Activated gamma-delta T cell treated with anti-CD3 and anti-CD28 coated beads, Interleukin-2, amount 50 U/mL, for 16 hours (primary cell): ENCODE measurements at places on chromosomes 11 and 22.

- DNase-seq: no peak
These were observed 43.8 kb upstream of the API5 start for GRCh38 chr11:43267856-43268580.

DNA sequence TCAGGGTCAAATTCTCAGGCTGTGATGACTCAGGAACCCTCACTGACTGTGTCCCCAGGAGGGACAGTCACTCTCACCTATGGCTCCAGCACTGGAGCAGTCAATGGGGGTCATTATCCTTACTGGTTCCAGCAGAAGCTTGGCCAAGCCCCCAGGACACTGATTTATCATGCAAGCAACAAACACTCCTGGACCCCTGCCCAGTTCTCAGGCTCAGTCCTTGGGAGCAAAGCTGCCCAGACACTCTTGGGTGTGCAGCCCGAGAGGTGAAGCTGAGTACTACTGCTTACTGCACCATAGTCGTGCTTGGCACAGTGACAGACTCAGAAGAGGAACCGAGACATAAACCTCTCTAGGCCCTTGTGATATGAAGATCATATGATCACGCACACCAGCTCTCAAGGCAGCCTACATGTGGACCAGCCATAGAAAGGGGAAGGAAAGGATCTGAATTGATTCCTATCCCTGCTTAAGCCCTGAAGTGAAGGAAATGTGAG lies 58.2 kb downstream of the ZNF280B start:
- no peak for DNase-seq

GRCh38 chr22:42644422-42645340 lies 4.3 kb upstream of the ATP5MGL start:
- no peak for DNase-seq

DNA sequence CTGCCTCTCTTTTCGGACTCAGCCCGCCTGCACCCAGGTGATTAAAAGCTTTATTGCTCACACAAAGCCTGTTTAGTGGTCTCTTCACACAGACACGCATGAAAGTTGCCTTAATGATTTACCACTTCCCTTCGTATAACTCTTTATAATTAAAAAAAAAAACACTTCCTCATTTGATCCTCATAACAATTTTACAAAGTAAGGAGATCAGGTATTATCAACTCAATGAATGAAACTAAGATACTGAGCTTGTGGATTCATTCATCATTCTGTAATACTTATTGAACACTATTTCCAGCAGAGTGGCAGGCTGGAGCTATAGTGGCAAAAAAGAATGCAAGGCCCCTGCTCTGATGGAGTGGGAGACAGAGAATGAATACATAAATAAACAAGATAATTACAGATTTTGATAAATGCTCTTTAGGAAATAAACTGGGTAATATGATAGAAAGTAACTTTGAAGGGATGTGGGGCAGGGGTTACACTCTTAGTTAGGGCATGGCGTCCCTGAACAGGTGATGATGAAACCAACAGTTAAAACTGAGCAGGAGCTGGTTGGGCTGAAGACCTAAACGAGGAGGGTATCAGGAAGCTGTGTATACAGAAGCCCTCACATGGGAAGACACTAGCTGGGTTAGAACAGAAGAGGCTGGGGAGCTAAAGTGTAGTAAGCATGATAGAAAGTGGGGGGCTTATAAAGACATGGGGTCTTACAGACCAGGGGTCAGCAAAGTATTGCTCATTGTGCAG lies 5.4 kb upstream of the CRTAM start:
- no peak for DNase-seq

- no peak for DNase-seq
These were observed 690 bp downstream of the CSNK1E start for GRCh38 chr22:38316364-38317121.

- peak; percentile 36 for DNase-seq
These were observed 80.8 kb downstream of the ZC3H12C start for GRCh38 chr11:110173811-110174644.

- no peak for DNase-seq
These were observed 752.3 kb downstream of the NTM start for GRCh38 chr11:132122735-132123134.

DNA sequence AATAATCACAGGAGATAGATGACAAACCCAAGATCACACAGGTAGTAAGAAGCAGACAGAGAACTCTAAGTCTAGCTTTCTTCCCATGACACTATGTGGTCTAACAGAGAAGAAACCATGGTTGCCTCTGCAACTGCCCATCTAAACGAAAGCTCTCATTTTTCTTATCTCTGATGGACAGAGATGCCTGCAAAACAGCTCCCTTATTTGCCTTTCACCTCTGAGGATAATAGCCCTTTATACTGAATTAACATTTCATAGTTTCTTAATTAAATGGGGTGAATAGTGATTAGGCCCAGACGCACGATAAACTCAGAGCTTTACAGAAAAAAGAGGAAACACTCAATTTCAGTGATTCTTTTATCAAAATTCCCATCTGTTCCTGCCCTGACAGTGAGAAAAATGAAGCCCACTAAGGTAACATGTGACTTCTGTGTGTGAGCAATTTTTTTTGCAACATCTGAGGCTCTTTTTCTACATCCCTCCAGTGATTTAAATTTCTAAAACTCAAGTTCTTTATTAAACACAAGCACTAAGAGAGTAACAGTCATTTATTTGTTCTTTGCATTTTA lies 24.6 kb downstream of the OR2AG2 start:
- DNase-seq: no peak

DNA sequence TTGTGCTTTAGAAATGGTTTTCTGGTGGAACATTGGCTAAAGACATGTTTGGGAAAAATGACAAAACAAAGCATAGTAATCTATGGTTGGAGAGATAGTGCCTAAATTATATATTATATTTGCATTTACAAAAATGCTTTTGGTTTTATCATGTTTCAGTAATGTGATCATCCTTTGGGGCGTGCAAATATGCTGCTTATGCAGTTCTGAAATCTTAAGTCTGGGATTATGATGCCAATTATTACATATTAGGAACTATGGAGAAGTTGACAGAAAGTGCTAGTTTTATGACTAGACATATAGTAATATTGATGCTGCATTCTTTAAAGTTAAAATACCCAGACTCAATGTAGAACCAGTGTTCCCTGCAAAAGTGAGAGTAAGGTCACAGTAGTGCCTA lies 655.0 kb downstream of the METTL15 start:
- no peak for DNase-seq

DNA sequence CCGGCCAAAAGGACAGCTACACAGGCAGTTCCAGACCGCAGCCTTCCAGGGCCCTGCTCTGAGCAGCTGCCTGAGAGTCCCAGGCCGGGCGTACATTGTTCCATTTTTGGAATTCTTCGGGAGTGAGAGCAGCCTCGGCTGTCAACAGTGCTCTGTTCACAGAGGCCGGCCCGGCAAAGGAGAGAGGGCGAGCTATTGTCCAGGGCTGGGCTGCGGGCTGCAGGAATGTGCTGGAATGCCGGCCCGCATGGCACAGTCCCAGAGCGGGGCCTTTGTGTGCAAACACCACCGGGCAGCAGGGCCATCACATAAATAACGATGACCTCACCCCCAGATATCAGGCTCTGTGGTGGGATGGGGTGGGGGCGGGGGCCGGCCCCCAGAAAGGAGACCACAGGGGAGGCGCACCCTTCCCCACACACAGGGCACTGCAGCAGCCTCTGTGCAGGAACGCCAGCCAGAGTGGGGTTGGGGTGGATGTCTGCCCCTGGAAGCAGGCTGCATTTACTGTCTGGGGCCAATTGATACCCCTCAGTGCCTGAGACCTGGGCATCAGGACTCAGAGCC lies 15.8 kb downstream of the LINC01488 start:
- DNase-seq: no peak

GRCh38 chr11:118690553-118691304 lies 11.3 kb upstream of the TREH start:
- no peak for DNase-seq

- no peak for DNase-seq
These were observed 195.2 kb upstream of the RAG2 start for GRCh38 chr11:36792996-36793914.

DNA sequence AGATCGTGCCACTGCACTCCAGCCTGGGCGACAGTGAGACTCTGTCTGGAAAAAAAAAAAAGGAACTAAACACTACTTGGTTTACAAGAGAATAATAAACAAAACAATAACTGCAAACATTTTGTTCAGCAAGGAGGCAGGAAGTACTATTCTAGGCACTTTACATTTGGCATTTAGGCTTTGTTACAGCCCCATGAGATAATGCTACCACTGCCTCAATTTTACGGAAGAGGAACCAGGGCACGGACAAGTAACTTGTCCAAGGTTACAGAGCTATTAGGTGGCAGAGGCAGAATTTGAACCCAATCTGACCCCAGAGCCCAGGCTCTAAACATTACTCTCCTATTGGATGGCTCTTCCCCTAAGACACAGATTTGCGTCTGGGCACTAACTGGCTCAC lies 108.7 kb upstream of the AKIP1 start:
- DNase-seq: no peak

- no peak for DNase-seq
These were observed 677.7 kb downstream of the BRD1 start for GRCh38 chr22:49149721-49150608.

DNA sequence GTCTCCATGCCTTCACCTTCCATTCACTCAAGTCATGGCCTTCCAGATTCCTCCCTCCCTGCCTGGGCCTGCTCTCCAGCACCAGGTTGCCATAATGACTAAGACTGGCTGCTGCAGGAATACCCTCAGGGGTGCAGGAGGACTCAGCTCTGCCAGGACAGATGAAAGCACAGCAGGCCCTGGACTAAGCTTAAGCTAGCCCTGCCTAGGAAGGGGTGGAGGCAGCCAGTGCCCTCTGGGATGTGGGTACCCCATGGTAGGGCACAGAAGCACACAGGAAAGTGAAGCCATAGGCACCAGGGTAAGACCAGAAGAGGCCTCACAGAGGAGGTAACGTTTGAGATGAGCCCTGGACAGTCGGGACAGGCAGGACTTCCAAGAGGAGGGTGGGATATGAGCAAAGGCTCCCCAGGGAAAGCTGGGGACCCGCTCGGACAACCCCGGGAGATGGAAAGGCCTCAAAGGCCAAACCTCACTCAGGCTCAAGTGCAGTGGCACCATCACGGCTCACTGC lies 3.0 kb upstream of the RIN1 start:
- DNase-seq: no peak

DNA sequence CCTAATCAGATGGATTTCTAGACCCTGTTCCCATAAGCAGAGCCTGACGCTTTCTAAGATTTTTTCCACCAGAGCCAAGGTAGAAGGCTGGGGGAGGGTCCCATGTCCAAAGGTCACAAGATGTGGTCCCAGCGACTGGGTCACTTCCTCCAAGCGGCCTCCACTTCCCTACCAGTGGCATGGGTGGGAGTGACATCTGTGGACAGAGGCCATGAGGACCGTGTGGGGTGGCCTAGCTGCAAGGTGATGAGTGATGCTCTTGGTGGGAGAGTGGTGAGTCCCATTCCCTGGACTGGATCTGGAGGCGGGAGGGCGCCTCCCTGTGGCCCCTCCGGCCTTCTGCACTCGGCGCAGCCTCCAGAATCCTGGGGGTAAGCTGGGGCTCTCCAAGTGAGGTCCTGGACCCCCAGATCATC lies 32.4 kb upstream of the PRR5 start:
- no peak for DNase-seq

- no peak for DNase-seq
These were observed 12.2 kb downstream of the OR8D1 start for GRCh38 chr11:124301548-124301947.

DNA sequence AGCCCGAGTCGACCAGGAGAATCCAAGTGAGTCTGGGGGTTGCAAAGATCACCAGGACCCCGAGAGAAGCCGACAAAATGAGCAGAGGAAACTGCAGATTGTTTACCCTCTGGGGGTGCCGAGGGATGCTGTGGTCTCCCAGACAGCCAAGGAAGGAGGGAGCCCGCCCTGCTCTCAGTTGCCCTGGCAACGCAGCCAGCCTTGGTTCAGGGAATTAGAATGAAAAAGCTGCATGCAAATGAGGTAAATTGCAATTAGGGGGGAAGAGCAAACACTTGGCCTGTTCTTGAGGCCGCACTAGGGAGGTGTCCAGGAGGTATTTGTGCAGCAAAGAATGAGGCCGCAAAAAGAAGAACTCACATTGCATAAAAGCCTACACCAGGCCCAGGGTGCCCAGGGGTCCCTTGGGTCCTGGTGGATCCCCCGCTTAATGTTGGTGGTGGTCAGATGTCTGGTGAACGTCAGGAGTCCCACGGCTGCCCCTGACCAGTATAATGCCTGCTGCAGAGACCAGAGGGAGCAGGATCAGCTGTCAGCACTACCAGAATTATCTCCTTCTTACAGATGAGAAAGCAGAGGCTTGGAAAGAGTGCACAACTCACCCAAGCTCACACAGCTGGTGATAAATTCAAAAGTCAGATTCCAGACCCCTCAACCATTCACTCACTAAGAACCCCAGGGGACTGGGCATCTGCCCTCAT lies 40.3 kb upstream of the ATXN10 start:
- no peak for DNase-seq

GRCh38 chr11:2664376-2664775 lies 35.4 kb downstream of the KCNQ1OT1 start:
- no peak for DNase-seq

- DNase-seq: no peak
These were observed 63.3 kb upstream of the LARGE1 start for GRCh38 chr22:33983558-33983957.

DNA sequence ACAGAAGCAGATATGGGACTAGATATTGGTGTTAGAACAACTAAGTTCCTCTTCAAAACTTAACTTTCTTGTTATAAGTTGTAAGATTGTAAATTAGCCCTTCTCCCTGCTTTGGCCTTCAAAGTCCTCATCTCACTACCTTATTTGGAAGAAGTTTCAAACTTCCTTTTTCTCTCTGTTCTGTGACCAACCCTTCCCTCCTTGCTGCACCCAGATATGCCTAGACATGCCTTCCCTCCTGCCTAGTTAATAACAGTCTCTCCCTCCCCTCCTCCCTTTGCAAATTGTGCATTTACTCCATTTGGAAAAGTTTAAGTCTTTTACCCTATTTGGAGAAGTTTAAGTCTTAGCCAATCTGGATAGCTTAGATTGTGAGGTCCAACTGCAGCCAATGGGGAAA lies 4.9 kb downstream of the OR52K2 start:
- no peak for DNase-seq

DNA sequence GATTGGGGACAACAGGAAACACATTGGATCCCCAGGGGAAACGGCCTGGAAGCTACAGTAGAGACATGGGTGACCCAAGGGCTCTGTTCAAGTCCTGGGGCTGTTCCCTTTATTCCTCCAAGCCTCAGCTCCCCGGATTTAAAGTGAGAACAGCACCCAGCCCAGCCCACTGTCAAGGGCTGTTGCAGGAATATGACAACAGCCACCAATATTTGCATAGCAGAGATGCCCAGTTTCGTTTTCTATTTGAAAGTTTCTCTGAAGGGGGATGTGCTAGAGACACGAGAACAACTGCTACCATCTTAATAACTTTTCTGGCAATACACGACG lies 81.1 kb upstream of the WNT7B start:
- no peak for DNase-seq

- DNase-seq: no peak
These were observed 35.3 kb upstream of the XBP1 start for GRCh38 chr22:28835630-28836189.

- DNase-seq: no peak
These were observed 3.3 kb downstream of the ARL14EP start for GRCh38 chr11:30326114-30326778.

GRCh38 chr22:26416670-26417276 lies 12.3 kb upstream of the ASPHD2 start:
- no peak for DNase-seq
